ENCODE measurements at places on chromosomes 6 and 20.
A peak's percentile ranks its signal among the peaks of the same experiment; 100 is the strongest.

GRCh38 chr20:41003143-41003935 lies 25.3 kb upstream of the TOP1 start:
- DNase-seq: peak; percentile 61

GRCh38 chr6:14412026-14412425 lies 294.5 kb downstream of the CD83 start:
- DNase-seq: no peak

DNA sequence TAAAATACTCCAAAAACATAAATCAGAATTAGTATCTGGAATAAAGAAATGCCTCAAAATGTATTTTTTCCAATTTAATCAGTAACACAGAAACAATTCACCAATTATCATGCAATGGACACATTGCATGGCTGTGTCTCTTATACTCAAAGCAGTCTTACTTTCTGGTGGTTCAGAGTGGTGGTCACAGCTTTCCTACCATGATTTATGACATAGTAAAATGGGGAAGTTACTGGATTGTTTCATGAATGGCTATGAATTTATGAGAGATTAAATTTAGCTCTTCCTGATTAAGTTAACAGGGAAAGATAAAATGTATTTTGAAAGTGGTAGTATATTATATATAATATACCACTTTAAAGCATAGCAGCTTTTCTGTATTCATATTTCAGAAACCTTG lies 331.5 kb upstream of the MAP3K7 start:
- no peak for DNase-seq

DNA sequence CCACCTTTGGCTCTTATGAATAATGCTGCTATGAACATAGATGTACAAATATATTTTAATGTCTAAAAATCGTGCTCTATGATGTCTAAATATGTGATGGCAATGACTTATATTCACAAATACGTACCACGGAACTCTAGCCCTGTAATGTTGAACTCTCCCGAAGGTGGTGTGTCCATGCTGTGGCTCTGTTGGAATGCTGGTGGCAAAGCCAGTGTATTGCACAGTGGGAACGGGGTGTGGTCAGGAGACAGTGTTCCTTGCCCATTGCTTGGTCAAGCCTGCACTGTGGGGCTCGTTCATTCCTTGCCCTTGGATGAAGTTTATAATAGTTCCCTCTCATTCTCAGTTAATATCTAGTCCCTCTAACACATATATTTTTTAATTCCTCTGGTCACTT lies 109.6 kb downstream of the MTHFD1L start:
- DNase-seq: no peak

GRCh38 chr20:6095409-6095808 lies 27.4 kb downstream of the FERMT1 start:
- no peak for DNase-seq

GRCh38 chr20:49372095-49372734 lies 94.4 kb upstream of the ZNFX1 start:
- no peak for DNase-seq

DNA sequence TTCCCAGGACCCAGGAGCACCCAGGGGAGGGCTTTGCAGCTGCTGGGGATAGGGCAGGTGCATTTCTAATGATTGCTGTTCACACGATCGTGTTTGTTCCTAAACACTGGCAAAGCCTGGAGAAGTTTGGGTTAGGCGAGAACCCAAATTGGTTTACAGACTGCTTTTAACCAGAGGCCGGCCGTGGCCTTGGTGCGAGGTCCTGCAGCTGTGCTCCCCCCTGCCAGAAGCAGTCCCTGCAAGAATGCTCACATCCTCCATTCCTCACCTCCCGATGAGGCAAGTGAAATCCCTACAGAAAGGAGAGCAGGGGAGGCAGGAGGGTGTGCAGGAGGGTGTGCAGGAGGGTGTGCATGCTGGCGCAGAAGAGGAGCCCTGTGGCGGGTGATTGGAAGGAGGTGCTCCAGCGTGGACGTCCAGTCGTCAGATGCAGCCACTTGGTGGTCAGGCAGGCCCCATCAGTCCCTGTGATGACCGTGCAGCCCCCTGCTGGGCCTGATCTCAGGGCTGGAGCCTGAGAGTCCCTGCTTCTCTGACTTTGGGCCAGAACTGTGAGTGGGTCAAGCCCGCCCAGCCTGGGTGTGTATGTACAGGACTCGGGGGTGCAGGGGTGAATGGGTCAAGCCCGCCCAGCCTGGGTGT lies 55.7 kb upstream of the FRMD1 start:
- DNase-seq: no peak

DNA sequence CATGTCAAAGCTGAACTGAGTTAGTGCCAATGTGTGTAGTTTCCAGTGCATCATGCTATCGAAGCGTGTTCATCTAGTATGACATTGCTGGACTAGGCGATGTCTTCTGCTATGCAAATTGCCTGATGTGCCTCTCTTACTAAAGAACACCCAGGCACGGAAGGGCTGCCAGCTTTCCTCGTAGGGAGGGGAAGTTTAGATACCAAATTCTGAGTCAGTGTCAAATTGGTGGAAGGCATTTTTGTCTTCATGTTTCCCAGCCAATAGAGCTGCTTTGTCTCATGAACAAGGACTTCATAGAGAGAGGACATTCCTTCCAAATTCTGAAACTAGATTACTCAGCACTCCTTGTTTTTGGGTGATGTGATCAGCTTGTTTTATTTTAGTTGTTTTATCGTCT lies 320.1 kb downstream of the BTBD3 start:
- no peak for DNase-seq

DNA sequence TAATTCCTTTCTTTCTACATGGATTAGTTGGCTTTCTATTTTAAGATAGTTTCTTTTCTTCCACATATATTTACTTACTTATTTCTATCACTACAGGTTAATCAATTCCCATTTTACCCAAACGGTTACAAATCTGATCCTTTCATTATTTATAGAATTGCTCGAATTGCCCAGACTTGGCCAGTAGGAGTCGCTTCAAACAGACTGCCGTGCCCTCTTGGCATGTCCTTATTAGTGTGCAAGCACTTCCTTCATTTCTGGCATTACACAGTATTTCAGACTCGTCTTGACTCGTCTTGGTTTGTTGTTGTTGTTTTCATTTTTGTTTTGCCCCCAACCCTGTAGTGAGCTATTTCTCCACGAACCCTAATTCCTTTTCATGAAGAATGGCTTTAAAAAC lies 74.6 kb downstream of the SAMD3 start:
- no peak for DNase-seq

GRCh38 chr6:16901782-16902181 lies 140.5 kb upstream of the ATXN1 start:
- no peak for DNase-seq

DNA sequence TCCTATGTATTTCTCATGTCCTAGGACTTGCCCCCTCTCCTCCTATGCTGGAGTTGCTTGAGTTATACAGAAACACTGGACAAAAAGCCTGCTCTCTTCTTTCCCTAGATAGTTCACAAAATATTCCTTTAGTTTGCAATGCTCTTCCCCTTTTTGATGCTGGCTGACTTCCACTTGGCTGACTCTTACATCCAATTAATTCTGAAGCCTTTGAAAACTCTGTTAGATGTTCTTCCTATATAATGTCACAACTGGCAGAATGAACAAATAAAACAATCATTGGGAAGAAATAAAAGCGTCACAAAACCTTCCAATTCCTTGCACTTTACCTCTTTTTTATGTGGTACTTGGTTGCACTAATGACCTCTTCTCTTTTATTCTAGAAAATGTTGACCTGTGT lies 253.8 kb upstream of the CITED2 start:
- no peak for DNase-seq

GRCh38 chr6:166786704-166787293 lies 159.7 kb upstream of the RPS6KA2 start:
- peak; percentile 49 for DNase-seq

- DNase-seq: no peak
Observed at GRCh38 chr6:120908767-120909166, 425.5 kb downstream of the TBC1D32 start.

GRCh38 chr6:2641044-2641725 lies 109.5 kb downstream of the MYLK4 start:
- no peak for DNase-seq

DNA sequence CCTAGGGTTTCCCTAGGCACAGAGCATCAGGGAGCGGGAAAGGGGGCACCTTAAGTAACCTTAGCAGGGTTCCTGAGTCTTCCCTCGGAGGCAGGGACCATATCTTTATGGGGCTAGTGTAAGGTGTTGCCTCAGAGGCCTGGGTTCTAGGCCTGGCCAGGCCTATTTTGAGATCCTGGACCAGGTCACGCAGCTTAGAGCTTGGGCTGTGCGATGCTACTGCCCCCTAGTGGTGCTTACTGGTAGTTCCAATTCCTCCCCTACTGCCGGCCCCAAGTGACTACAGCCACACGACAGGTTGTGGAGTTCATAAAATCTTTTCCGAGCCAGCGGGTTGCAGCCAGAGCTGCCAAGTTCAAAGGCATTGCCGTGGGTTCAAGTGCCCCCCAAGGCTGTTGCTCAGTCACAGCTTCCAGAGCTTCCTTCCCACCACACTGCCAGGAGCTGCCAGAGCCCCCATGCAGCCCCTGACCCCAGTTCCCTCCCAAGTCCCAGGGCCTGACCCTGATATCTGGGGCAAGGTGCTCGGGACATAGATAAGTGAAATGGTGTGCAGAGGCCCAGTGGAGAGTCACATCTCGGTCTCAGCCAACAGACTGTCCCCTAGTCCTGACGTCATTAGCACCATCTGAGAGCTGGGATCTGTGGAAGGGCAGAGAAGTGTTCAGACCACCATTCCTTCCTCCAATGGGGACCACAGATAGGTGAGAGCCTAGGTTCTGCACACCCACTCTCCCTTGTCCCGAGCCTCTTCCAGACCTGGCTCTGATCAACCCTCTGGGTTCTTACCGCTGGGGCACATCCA lies 3.3 kb downstream of the LRRC73 start:
- DNase-seq: peak; percentile 69

- DNase-seq: no peak
Observed at GRCh38 chr6:31214516-31214915, 44.0 kb upstream of the POU5F1 start.

DNA sequence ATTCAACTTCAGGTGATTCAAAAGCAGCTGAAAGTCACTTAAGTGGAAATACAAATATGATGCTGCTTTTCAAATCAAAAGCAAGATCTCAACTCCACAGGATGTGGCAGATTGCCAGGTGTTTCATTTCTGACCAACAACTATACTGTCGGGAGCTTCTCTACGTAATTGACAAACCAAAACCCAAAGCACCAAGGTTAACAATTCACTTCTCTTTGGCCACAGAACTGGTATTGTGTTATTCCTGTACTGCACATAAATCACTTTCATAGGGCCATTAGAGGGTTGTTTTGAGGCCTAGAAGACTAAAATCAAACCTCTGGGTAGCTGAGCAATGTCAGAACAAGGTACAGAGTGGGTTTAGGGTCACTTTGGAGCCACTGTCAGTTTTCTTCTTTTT lies 169.7 kb downstream of the HAO1 start:
- DNase-seq: no peak

DNA sequence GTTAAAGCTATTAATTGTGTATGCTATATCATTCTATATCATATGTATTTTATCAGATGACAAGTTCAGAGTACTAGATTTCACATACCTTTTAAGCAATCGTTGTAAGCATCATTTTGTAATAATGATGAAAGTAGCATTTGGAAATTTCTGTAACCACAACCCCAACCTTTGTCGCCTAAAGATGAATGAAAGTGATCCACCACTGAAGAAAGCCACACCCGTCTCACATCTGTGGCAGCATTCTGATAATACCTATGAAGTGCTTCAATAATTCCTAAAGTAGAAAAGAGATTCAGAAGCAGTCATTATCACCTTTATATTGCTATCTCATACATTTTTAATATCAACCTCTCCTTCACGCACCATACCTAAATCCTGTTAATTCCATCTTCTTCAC lies 16.6 kb downstream of the ZUP1 start:
- DNase-seq: no peak

- no peak for DNase-seq
Observed at GRCh38 chr6:167892835-167893815, 66.4 kb downstream of the AFDN start.

GRCh38 chr6:43325876-43326275 lies 17.2 kb upstream of the CRIP3 start:
- no peak for DNase-seq

GRCh38 chr20:22063753-22064152 lies 358.3 kb downstream of the PAX1 start:
- DNase-seq: no peak

DNA sequence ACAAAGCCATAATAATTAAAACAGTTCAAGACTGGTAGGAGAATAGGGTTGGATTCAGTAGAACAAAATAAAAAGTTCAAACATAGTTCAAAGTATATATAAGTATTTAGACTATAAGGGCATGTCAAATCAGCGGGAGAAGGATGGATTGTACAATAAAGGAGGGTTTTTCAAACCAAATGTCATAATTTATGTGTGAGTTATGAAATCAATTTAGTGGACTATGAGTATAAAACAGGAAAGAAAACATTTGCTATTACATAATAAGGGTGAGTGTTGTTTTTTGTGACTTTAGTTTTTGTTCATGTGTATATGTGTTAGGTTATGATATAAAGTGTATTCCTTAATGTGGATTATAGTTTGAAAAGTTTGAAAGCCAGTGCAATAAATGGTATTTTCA lies 10.6 kb downstream of the ORC3 start:
- no peak for DNase-seq
